ENCODE measurements at places on chromosomes 1 and 21. TPM values are rescaled to one million over a fixed set of nuclear protein-coding genes. Genes with fewer than 3 reads are reported as not detected.

GRCh38 chr1:157562515-157562914, 10.2 kb upstream of the FCRL5 start:
- H3K4me1 ChIP-seq = no peaks in the 10 kb centered on the region
- no peak overlapping the region for H3K27ac ChIP-seq
- no peaks in the 10 kb centered on the region for H3K36me3 ChIP-seq
- peaks cover 9% of the 10 kb centered on the region for H3K27me3 ChIP-seq
- H3K4me3 ChIP-seq = no peak overlapping the region

- H3K4me1 ChIP-seq = peaks cover 33% of the 10 kb centered on the region
- DNase-seq = peak; percentile 57
- no peak overlapping the region for H3K27ac ChIP-seq
- no peaks in the 10 kb centered on the region for H3K36me3 ChIP-seq
Measured at GRCh38 chr1:15322648-15323350, 75.8 kb downstream of the FHAD1 start.

GRCh38 chr1:60376196-60376595, 302.6 kb upstream of the C1orf87 start:
- H3K4me3 ChIP-seq = no peak overlapping the region
- H3K36me3 ChIP-seq = no peaks in the 10 kb centered on the region
- no peaks in the 10 kb centered on the region for H3K4me1 ChIP-seq
- no peaks in the 10 kb centered on the region for H3K27me3 ChIP-seq
- DNase-seq = no peak

- H3K4me3 ChIP-seq = peak overlapping the region; percentile 88
- H3K27ac ChIP-seq = no peak overlapping the region
- H3K27me3 ChIP-seq = no peaks in the 10 kb centered on the region
- H3K36me3 ChIP-seq = peaks cover 9% of the 10 kb centered on the region
- H3K4me1 ChIP-seq = peaks cover 25% of the 10 kb centered on the region
Measured at GRCh38 chr21:46459356-46460112, 843 bp downstream of the DIP2A start.

DNA sequence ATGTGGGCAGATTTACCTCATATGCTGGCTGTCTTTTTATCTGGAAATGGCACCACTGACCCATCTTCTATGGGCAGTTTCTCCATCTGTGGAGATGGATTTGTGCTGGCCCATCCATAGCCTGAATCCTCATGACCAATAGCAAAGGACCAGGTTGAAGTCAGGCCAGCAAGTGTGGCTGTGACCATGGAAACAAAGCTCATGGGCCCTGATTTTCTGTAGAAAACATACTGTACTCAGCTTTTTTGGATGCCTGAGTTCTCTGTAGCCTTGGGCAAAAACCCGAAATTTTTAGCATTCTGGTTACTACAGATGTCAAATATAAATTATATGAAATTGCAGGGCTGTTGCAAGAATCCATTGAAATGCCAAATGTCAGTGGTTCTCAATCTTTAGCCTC, 155.0 kb downstream of the PLXNA2 start:
- DNase-seq = no peak
- H3K4me3 ChIP-seq = no peak overlapping the region
- H3K4me1 ChIP-seq = peaks cover 26% of the 10 kb centered on the region
- peaks cover 71% of the 10 kb centered on the region for H3K36me3 ChIP-seq
- no peak overlapping the region for H3K27ac ChIP-seq

- H3K4me3 ChIP-seq = no peak overlapping the region
- DNase-seq = no peak
- no peak overlapping the region for H3K27ac ChIP-seq
- H3K36me3 ChIP-seq = peaks cover 23% of the 10 kb centered on the region
- H3K27me3 ChIP-seq = no peaks in the 10 kb centered on the region
Measured at GRCh38 chr1:39043513-39043912, 17.4 kb downstream of the NDUFS5 start.

DNA sequence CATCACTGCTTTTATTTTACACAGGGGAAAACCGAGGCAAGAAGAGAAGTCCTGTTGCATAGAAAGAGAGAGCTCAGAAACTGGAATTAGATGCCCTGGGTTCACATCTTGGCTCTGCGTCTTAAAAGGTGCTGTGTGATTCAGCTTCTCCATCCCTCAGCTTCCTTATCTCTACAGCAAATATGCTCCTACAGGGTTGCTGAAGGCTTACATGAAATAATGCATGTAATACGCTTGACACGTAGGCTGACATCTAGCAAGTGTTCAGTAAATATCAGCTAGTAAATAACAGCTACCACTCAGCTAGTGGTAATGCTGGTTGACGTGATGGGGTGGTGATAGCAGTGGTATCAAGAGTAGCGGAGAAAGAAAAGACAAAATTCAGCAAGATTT, 77.1 kb upstream of the CD55 start:
- H3K36me3 ChIP-seq = no peaks in the 10 kb centered on the region
- H3K27me3 ChIP-seq = no peaks in the 10 kb centered on the region
- peaks cover 2% of the 10 kb centered on the region for H3K4me1 ChIP-seq
- H3K27ac ChIP-seq = no peak overlapping the region
- no peak overlapping the region for H3K4me3 ChIP-seq

DNA sequence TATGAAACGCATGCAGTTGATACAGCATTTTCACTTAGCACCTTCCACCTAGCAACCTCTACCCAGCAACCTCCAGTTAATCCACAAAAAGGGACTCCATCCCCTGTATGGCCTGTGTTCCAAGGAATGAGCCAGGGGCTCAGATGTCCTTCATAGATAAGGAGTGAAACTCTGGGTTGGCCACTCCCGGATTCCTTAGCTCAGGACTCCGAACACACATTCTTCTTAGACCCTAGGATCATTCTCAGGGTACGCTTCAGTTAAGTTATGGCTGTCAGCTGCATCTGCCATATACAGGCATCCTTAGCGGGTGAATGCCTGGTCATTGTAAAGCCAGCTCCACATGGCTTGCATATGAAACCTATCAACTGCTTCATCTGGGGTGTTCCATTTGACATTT, 15.9 kb upstream of the IFI6 start:
- H3K27me3 ChIP-seq = no peaks in the 10 kb centered on the region
- no peak overlapping the region for H3K4me3 ChIP-seq
- no peak overlapping the region for H3K27ac ChIP-seq
- no peaks in the 10 kb centered on the region for H3K4me1 ChIP-seq
- no peak for DNase-seq

DNA sequence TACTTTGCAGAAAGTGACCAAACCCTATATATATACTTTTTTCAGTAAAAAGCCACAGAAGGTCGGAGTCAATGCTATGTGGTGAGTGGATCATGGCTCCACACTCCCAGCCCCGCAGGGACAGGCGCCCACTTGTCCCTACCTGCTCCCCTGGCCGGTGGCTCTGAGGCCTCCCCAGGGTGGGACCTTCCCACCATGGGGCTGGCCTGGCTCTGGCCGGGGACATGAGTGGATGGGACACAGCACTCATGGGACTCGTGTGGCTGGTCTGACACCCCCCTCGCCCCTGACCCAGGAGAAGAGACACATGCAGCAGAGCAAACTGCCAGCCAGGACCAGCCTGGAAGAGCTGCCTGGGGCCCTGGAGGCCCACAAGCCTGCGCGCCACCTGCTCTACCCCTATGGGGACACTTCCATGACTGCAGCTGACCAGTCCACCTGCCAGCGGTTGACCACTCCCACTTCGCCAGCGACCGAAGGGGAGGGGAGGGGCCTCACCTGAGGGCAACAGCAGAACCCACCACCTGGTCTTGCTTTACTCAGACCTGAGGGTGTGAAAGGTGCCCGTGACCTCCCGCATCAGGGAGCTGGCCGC, 2.2 kb downstream of the SPATC1L start:
- peaks cover 6% of the 10 kb centered on the region for H3K4me1 ChIP-seq
- H3K27ac ChIP-seq = no peak overlapping the region
- H3K27me3 ChIP-seq = no peaks in the 10 kb centered on the region
- H3K36me3 ChIP-seq = no peaks in the 10 kb centered on the region
- no peak for DNase-seq

DNA sequence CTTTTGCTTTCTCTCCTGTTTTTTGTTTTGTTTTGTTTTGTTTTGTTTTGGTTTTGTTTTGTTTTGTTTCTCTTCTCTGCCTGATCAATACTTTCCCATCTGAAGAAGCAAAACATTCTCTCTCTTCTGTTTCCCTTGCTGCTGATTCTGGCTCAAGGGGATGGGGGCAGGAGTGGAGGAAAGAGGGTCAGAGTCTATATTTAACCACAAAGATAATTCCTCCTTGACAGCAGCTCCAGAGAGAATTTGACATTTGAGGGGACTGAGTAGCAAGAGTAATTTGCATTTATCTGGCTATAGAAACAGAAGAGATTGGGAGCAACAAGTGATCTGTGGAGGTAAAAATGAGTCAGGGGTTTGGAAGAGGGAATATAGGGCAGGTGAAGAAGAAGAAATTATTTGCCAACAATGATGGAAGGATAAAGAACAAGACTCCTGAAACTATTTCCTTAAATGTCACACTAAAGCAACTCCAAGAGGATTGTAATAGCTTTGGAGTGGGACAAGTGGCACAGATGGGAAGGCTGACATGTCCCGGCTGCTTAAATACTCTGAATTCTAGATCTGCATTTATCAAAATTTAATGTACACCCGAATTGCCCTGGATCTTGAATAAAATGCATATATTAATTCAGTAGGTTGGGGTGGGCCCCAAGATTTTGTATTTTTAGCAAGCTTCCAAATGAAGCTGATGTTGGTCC, 349.3 kb upstream of the PLXNA2 start:
- H3K4me1 ChIP-seq = peaks cover 35% of the 10 kb centered on the region
- DNase-seq = no peak
- no peaks in the 10 kb centered on the region for H3K27me3 ChIP-seq
- no peak overlapping the region for H3K4me3 ChIP-seq
- H3K36me3 ChIP-seq = no peaks in the 10 kb centered on the region

DNA sequence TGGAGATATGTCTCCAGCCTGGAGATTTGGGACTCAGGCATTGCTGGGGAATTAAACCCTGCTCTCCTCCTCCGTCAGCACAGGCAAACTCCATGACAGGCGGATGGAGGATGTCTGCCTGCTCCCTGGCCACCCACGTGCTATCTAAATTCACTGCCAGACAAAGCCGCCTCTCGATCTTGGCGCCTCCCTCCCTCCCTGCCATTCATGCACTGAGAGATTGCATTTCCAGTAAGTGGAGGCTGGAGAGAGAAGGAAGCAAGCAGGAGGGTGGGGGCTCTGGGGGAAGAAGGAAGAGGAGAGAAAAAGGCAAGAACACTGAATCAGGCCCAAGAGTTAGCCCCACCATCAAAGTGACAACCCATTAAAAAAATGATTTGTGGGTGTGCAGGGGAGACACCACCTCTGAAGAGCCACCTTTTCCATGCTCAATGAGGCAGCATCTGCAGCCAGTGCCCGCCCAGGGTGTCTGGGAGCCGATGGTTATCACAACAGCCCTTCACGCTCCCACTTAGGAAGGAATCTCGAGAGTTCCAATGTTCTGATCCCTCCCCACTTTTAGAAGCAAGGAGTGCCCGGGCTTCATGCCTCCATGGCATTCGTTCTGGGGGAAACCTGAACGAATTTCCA, 183.0 kb downstream of the HIVEP3 start:
- no peak for DNase-seq
- no peaks in the 10 kb centered on the region for H3K36me3 ChIP-seq
- peaks cover 37% of the 10 kb centered on the region for H3K4me1 ChIP-seq

GRCh38 chr21:44313451-44313850, 13.6 kb downstream of the PFKL start:
- H3K4me3 ChIP-seq = no peak overlapping the region
- no peaks in the 10 kb centered on the region for H3K4me1 ChIP-seq
- DNase-seq = no peak
- no peaks in the 10 kb centered on the region for H3K27me3 ChIP-seq

DNA sequence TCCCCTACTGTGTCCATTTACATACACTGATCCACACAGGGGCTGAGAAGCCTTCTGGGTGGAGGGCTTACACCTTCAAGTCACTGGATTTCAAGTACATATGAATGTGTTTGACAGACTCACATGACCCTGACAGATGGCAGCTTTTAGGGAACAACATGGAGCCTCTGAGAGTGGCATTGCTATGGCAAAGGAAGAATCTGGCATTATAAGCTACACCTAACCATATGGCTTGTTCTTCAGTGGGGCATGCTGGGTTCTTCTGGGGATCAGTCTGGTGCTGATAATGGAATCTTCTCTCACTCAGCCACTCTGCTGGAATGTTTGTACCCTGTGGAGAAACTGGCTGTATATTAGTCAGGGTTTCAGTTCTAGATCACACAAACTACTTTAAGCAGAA, 68.5 kb upstream of the PDE4B start:
- DNase-seq = no peak
- no peak overlapping the region for H3K4me3 ChIP-seq
- H3K4me1 ChIP-seq = no peaks in the 10 kb centered on the region
- H3K27ac ChIP-seq = no peak overlapping the region
- H3K36me3 ChIP-seq = no peaks in the 10 kb centered on the region

LRRC71 gene
- polyA plus RNA-seq = not detected

FAM72C gene
- 2.4 TPM for polyA plus RNA-seq

TNFSF4 gene
- polyA plus RNA-seq = 25.9 TPM

LIPI gene
- polyA plus RNA-seq = not detected
